Activated T-cell treated with anti-CD3 and anti-CD28 coated beads, Interleukin-2, amount 50 U/mL, for 1 hour (primary cell): ENCODE measurements at places on chromosomes 12 and 14.
A peak's percentile ranks its signal among the peaks of the same experiment; 100 is the strongest.

DNA sequence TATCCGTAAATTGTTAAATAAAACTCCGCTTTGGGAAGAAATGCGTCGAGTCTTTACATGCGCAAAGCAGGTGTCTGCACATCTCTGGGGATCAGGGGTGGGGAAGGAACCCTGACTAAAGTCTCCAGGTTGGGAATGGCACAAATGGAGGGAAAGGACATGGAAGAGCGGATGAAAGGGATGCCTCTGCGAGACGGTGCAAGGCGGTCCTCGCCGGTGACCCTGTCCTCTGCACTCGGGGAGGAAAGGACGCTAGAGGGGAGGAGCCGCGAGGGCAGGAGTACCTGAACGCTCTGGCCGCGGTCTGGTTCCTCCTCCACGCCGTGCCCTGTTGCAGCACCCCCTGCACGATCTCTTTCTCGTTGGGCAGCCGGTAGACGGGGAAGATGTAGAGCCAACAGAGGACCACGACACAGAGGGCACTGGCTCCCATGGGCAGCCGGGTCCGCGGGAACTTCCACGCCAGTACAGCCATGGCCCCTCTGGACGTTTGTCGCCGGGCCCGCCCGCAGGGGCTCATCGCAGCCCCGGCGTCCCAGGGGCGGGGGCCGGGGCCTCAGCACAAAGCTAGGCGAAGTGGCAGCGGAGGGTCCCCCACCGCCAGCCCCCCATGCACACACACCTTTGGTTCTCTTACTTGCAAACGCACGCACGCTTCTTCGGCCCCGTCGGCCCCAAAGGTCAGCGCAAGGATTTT lies 646 bp downstream of the ST8SIA1 start:
- DNase-seq: peak; percentile 24

- no peak for DNase-seq
These were observed 163.8 kb upstream of the MYL2 start for GRCh38 chr12:111084158-111084557.

DNA sequence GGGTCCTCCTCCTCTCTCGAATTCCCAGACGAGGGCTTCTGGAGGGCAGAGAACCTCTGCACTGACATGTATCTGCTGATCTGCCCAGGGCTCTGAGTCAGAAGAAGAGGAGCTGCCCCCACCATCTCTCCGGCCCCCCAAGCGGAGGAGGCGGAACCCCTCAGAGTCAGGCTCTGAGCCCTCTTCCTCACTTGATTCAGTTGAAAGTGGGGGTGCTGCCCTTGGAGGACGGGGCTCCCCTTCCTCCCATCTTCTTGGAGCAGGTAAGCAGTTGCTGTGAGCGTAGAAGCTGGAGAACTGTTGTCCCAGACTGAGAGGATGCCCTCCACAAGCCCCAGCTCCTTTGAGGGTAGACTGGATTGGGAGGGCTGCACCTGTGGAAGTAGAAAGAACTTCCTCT lies 19.8 kb downstream of the PRPF40B start:
- no peak for DNase-seq

DNA sequence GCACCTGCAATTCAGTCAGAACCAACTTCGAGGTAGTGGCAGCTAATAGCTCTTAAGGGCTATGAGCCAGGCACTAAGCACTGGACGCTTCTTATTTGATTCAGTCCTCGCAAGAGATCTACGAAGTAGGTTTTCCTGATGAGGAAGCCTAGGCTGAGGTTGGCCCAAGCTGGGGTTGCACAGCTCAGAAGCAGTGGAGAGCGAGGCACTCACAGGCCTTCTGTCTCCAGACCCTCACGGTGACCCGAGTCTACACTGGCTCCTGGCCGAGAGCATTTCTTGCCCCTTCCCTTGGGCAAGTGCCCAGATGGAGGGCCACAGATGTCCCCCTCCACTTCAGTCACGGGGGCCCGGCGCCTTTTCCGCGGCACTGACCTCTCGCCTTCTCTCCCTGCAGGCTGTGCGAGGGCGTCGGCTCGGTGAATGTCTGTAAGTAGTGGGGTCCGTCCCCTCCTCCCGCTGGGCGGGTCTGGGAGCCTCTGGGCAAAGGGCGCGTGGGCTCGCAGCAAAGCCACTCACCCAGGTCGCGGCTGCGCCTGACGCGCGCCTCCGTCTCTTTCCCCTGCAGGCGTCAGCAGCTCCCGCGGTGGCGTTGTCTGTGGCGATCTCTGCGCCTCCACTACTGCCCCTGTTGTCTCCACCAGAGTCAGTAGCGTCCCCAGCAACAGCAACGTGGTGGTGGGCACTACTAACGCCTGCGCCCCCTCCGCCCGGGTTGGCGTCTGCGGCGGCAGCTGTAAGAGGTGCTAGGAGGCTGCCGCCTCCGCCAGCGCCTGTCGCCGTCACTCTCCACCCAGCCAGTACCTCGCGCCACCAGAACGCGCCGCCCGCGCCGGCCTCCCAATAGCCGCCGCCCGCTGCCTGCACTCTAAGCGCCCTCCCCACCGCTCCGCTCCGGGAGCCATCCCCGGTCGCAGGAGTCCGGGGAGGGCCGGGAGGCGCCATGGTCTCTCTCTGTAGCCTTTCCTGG lies 13.1 kb downstream of the KRT83 start:
- peak; percentile 32 for DNase-seq

DNA sequence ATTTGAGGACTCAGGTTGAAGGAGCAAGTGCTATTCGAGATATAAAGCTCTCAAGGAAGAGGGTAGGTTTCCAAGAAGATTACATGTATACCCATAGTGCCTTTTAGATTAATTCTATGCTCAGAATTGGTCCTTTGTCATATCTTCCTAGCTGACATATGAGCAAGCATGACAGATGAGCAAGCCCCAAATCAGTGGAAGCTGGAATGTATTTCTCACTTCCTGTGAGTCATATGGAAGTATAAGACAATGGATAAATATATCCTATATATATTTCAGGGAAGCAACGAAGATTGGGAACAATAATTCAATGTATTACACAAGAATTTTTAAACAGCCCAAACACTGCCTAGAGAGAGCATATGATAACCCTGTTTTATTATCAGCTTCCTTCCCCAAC lies 674.1 kb upstream of the ATXN7L3B start:
- DNase-seq: no peak

GRCh38 chr12:19574601-19575000 lies 135.3 kb downstream of the AEBP2 start:
- DNase-seq: no peak

- DNase-seq: no peak
These were observed 178.3 kb downstream of the NUAK1 start for GRCh38 chr12:105960319-105961083.

GRCh38 chr12:92585115-92585727 lies 117.6 kb upstream of the PLEKHG7 start:
- no peak for DNase-seq

DNA sequence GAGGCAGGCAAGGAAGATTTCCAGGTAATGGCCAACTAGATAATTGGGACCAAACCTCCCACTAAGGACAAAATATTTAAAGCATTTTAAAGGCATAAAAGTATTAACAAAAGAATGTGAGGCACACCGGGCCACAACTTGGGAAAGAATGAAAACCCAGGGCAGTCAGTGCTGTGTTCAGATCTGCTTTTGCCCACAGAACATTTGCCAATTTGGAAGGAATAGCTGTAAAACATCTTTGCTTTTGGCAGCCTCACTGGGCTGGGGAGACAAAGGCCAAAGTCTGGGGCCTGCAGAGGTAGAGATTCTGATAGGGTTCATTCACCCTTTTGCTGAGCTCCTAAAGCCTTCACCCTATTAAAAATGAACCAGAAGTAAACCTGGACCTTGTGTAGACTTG lies 82.3 kb downstream of the SYNE3 start:
- DNase-seq: no peak

DNA sequence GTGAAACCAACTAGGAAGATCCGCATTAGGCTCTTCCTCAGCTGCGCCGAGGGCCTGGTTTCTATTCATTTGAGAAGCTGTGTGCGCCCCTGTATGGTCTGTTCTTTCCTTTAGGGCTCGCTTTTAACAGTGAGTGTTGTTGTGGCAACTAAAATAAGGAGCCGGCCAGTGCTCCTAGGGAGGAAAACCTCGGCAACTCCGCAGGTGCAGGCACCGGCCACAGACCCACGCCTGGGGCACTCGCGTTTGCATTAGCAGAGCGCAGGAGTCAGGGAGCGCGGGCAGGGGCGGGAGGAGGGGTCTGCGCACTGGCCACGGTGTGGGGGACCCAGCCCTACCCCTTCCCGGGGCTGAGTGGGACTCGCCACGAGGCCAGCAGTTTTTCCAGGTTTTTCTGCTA lies 50.5 kb downstream of the STX2 start:
- no peak for DNase-seq

GRCh38 chr14:67547224-67547780 lies 14.2 kb downstream of the PLEKHH1 start:
- DNase-seq: no peak

GRCh38 chr12:32140877-32141276 lies 34.2 kb downstream of the BICD1 start:
- DNase-seq: no peak

DNA sequence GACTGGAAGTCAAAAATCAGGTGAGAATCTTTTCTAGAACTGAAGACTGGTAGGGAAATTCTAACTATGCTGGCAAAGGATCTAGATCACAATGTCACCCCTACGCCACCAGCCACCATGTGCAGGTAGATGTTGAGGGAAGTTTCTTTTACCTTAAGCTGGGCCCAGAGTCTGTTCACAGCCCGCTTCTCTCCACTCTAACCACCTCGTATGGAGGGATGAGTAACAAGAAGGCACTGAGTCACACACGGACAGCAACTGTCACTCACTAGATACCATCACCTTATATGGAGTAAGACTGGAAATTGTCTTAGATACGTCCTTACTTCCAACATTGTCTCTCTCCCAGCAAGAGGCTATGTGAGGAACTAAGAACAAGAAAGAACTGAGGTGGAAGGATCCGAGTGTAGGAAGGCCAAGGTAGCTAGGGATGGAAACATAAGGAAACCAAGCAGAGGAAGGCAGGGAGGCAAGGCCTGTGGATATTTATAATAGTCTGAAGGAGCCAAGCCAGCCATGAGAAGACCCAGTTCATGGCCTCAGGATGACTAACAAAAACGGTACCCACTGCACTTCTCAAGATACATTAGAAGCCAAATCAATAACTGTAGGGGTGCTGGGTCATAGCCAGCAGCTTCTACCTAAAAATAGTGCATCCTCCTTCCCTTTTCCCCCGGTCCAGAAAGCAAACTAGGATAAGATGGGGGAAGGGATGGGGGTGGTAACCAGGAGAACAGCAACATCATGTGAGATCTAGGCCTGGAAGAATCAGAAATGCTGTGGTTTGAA lies 15.5 kb downstream of the REM2 start:
- DNase-seq: no peak

- DNase-seq: no peak
These were observed 91.0 kb downstream of the GRIP1 start for GRCh38 chr12:66587912-66588311.

GRCh38 chr14:68994056-68994455 lies 15.0 kb upstream of the ACTN1 start:
- DNase-seq: no peak

DNA sequence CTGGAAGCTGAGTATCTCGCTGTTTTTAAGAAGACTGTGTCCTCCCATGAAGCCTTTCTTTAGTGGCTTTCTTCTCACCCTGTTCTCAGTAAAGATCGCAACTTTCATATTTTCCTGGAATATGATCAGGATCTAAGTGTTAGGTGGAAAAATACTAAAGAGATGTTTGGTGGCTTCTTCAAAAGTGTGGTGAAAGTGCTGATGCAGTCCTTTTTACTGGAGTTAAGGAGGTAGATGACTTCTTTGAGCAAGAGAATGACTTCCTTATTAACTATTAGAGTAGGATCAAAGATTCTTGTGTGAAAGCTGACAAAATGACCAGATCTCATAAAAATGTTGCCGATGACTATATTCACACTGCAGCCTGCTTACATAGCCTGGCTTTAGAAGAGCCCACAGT lies 141.6 kb downstream of the SLC5A8 start:
- DNase-seq: no peak

DNA sequence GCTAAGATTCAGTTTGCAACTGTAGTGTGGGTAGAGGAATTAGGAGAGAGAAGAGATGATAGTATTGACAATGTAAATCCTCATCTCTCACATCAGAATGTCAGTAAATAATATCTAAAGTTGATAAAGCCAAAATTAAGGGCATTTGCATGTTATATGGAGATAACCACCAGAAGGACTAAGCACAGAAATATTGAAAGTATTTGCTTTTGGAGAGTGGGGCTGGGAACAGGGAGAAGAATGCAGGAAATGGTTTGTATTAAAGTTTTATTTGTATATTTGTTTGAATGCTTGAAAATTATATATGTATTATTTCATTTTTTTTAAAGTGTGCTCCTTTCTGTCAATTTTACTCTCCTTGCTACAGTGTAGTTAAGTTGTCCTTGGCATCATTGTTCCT lies 491.4 kb downstream of the APAF1 start:
- no peak for DNase-seq
